ENCODE measurements at places on chromosomes 1 and 21.
A peak's percentile ranks its signal among the peaks of the same experiment; 100 is the strongest.

- no peak for DNase-seq
Observed at GRCh38 chr1:95496773-95497172, 262.8 kb downstream of the RWDD3 start.

- DNase-seq = no peak
Observed at GRCh38 chr1:116503546-116504307, 67.1 kb downstream of the CD58 start.

- DNase-seq = peak; percentile 90
Observed at GRCh38 chr21:29190923-29191331, 60.5 kb downstream of the MAP3K7CL start.

DNA sequence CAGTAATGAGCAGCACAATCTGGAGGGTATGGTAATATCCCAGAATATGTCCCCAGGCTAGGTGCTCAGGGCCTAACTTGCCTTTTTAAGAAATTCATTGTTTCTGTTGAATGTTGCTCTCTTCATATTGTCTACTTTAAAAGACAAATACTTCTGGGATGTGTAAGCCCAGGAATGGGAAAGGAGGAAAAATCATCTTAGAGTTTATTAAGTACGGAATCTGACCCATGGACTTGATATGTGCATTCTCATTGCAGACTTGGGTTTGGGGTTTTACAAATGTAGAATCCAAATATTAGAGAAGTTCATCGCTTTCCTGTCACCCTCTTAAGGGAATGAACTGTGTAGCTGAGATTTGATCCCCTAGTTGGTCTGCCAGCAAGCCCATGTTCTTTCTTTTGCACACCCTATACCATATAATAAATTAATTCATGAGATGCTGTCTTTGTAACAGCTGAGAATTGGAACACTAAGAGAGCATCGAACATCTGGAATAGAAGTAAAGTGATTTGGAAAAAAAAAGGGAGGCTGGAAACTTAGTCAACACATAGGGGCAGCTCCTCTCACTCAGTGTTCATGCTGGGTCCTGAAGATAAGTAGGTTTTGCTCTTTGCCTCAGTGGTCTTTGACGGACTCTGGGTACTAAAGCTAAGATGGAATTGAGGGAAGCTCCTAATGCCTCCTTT is 235.8 kb upstream of the C1orf105 start:
- DNase-seq = no peak

GRCh38 chr1:234262754-234263105 is 110.5 kb upstream of the COA6 start:
- DNase-seq = no peak

DNA sequence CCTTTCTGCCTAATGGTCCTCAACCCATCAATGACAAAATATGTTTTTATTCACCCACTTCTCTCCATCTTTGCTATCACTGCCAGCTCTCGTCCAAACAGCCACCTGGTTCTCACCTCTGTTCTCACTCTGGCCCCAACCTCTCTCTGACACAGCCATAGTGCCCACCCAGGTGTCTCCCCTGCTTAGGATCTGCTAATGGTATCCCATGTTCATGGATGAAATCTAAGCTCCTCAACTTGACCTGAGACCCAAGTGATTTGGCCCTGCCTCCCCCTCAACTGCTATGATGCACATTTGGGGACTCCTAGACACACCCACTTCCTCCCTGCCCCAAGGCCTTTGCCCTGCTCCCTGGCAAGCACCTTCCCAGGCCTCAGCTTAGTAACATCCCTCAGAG is 25.9 kb downstream of the KIF17 start:
- DNase-seq = no peak

- DNase-seq = no peak
Observed at GRCh38 chr1:167722152-167722869, 529 bp downstream of the MPZL1 start.

DNA sequence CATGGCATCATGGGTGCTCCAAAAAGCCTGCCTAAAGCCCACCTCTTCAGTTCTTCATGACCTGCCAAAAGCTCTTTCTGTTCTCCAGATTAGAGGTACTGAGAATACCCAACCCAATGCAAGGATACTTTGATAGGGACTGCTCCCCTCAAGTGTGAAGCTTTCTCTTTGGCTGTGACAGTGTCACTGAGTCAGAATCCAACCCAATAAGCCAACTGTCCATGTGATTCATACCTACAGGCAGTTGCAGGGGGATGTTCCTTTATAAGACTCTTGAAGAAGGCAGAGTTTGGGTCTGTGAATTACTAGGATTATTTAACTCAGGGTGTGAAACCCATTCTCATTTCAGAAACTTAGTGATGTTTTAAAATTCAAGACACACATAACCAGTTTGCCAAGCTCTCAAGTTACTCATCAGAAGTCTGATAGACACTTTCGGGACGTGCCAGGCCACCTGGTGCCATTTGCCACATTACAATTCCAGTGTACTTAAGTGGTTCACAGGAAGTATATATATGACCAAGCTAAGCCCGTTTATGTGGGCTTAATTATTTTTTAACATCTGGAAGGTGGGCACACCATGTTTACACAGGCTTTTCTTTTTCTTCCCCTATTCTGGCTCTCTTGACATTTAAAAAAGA is 265.8 kb downstream of the NFIA start:
- DNase-seq = no peak

- DNase-seq = peak; percentile 14
Observed at GRCh38 chr1:101463195-101463594, 226.4 kb downstream of the S1PR1 start.

GRCh38 chr1:1208713-1209433 is 2.5 kb upstream of the TNFRSF18 start:
- DNase-seq = no peak

GRCh38 chr1:75543705-75544104 is 67.2 kb downstream of the SLC44A5 start:
- DNase-seq = no peak

GRCh38 chr1:168752171-168752832 is 23.3 kb upstream of the DPT start:
- no peak for DNase-seq

DNA sequence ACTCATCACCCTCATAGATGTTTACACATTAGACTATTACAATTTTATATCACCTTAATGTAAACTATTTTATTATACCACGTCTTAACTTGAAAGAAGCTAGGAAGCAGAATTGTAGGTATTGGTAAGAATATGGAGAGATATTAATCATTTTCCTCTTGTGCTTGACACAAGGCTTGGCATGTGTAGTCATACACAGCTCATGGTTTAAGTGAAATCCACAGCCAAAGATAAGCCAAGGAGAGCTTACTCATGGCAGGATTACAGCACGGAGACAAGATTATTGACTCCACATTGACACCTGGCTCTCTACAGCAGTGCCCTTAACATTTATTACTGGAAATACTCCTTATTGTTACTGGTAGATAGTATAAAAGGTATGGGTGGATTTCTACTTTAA is 68.4 kb upstream of the ADGRL4 start:
- no peak for DNase-seq

DNA sequence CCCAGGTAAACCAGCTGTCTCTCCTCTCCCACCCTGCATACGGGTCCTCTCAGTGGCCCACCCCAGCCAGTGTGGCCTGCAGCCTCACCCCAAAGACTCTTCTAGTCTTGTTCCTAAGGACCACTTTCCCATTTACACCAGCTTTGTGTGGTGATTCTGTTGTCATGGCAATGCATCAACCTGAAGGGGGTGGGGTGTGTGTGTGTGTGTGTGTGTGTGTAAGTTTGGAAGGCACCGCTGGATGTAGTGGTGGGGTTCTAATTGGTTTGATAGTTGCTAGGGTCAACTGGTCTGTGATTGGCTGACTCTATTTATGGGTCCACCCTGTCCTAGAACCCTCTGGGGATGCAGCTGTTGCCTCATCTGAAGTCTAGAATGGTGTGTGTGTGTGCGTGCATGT is 4.7 kb upstream of the CDK18 start:
- no peak for DNase-seq

GRCh38 chr1:209768354-209768774 is 12.5 kb downstream of the TRAF3IP3 start:
- no peak for DNase-seq

GRCh38 chr1:12173631-12174121 is 6.9 kb downstream of the TNFRSF1B start:
- no peak for DNase-seq

DNA sequence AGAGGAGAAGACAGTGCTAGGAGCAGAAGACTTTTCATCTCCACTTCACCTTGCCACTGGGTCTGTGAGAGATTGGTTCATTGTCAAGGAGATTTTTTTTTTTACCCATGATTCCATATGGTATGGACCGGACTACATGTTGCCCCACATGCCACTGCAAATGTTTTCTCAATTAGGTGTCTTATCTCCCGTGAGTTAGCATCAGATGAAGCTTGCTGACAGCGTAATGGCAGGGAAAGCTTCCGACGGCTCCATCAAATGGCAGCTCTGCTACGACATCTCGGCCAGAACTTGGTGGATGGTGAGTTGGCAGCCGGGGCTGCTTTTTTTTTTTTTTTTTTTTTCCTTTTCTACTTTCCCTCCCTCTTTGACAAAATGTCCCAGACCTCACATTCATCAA is 217.2 kb upstream of the NFIA start:
- no peak for DNase-seq

- DNase-seq = peak; percentile 81
Observed at GRCh38 chr1:55980582-55980981, 598.8 kb downstream of the PLPP3 start.

GRCh38 chr21:40051801-40052200 is 184.6 kb downstream of the PCP4 start:
- no peak for DNase-seq

DNA sequence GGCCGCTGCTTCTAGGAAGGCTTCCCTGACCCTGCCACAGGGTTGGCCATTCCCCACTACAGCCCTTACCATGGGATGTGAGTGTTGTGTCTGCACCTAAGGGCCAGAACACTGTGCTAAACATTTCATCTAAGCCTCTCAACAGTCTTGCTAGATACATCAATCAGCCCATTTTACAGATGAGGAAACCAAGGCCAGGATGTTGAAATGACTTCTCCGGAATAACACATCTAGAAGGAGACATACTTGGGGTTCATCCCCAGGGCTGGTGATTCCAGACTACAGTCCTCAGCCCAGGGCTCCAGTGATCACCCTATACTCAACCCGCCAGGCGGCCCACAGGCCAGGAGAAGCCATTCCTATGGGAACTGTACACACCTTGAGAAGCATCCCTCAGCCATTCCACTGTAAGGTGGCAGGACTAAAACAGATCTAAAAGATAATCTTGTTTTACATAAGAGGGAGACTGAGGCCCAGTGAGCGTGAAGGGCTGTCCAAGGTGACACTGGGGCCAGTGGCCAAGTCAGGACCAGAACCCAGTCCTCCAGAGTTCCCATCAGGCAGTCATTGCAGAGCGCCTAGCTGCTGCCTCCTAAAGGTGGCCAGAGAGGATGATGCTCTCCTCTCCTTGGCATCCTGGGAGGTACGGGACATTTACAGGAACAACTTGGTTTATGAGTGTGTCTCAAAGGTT is 119.5 kb downstream of the GLIS1 start:
- DNase-seq = no peak

DNA sequence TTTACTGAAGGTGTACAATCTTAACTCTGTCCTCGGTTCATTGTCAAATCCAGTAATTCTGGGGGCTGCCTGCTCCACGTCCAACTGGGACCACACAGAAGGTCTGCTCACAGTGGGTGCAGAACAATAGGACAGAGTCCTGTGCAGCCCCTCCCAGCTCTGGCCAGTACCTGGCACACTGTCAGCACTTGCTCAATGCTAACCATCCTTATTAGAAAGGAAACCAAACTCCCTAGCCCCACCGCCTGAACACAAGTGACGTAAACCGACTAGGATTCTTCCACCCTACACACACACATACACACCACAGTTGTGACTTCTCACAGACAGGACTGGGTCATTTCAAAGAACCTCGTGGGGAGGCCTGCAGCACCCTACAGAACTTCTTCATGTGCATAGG is 5.2 kb downstream of the BCAR3 start:
- DNase-seq = peak; percentile 78

- peak; percentile 74 for DNase-seq
Observed at GRCh38 chr1:19435851-19436455, 49.4 kb downstream of the CAPZB start.

GRCh38 chr1:232316864-232317263 is 313.1 kb downstream of the SIPA1L2 start:
- DNase-seq = peak; percentile 17

- DNase-seq = peak; percentile 34
Observed at GRCh38 chr1:24199291-24199900, 12.3 kb upstream of the IFNLR1 start.

GRCh38 chr1:162358928-162359327 is 17.7 kb downstream of the SPATA46 start:
- no peak for DNase-seq

- no peak for DNase-seq
Observed at GRCh38 chr1:2350911-2351655, 40.3 kb downstream of the MORN1 start.

DNA sequence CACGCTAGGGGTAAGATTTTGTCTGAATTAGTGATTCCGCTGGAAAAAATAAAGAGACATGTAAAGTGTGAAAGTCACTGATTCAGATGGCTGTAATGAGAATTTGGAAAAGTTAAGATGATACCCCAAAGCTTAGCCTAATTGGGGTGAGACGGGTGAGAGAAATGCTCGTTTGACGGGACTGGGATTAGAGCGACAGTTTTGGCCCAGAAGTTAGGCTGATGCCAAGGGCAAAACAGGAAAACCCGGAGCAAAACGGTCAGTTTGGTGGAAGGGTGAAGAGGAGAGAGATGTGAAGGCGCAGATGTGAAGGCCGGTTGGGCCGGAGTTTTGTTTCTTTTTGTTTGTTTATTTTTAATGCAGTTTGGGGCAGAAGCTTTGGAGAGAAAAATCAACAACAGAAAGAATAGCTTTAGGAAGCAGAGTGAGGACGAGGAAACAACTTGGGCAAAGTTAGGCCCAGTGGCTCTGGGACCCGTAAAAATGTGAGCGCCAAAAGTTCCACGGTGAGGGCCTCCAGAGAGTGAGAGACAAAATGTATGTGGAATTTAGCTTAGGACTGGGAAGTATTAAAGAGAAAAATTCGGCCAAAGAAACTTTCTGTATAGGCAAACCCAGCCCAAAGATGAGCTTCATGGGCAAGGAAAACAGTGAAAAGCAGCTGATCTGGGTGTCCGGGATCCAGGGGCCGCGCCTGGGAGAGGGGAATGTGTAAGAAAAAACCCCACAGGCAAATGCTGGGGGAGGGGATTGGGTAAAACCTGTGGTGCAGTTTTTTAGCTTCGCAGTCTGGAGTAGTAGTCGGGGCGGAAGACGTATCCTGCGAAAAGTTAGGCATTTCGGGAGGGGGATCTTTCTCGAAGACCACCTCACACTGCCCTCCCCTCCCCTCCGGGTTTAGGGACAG is 1.2 kb downstream of the DMRTA2 start:
- DNase-seq = no peak

DNA sequence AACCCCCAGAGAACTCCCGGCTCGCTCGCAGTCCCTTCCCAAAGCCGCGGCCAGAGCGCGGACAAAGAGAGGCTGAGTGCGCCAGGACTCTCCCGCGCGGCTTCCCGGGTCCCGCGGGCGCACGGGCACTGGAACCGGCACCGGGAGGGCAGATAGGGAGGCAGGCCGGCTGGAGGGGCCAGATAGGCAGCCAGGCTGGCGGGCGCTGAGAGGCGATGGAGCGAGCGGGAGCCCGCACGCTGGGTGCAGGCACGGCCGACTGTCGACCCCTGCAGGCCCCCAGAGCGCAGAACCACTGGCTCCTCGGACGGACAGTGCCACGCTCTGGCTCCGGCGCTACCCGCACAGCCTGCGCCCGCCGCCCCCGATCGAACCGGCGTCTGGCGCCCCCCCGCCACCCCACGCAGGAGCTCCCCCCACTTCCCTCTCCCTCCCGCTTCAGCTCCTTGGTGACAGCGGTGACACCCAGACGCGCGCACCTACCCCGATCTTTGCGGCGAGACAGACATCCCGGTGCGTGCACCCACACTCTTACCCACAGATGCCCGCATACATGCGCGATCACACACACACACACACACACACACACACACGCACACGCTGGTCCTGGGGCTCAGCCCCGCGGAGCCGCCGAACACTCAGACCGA is 534 bp downstream of the SLC6A9 start:
- peak; percentile 24 for DNase-seq
